ENCODE measurements at places on chromosomes 1 and 21.

- DNase-seq, result peak; percentile 93
Measured at GRCh38 chr21:32604464-32604863, 7.7 kb downstream of the CFAP298 start.

- no peak for DNase-seq
Measured at GRCh38 chr1:116671072-116671760, 3.7 kb upstream of the IGSF3 start.

DNA sequence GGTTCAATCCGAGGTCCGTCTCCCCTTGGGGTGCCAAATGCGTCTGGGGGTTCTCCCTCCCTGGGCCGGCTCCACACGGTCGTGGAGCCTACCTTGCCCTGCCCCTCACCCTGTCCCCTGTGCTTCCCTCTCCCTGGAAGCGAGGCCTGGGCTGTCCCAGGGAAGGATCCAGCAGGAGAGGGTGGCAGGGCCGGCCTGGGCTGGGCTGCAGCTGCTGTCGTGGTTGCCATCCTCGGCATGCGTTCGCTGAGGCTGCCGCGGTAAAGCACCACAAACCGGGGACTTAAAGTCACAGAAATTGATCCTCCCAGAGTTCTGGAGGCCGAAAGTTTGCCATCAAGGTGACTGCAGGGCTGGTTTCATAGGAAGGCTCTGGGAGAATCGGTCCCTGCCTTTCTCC, 123.0 kb upstream of the TMPRSS2 start:
- no peak for DNase-seq

DNA sequence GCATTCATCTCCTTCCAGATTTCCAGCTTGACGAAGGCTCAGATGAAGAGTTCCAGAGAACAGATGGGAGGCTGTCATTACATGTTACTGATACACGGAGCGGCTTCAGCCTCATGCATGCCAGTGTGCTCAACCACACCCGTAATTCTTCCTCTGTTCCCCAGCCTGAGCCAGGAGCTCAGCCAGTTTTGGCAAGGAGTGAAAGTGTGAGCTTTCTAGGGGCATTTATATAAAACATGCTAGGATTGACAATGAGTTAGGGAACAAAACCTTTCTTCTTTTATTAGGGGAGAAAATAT, 290.4 kb upstream of the PLXNA2 start:
- DNase-seq, result peak; percentile 64

DNA sequence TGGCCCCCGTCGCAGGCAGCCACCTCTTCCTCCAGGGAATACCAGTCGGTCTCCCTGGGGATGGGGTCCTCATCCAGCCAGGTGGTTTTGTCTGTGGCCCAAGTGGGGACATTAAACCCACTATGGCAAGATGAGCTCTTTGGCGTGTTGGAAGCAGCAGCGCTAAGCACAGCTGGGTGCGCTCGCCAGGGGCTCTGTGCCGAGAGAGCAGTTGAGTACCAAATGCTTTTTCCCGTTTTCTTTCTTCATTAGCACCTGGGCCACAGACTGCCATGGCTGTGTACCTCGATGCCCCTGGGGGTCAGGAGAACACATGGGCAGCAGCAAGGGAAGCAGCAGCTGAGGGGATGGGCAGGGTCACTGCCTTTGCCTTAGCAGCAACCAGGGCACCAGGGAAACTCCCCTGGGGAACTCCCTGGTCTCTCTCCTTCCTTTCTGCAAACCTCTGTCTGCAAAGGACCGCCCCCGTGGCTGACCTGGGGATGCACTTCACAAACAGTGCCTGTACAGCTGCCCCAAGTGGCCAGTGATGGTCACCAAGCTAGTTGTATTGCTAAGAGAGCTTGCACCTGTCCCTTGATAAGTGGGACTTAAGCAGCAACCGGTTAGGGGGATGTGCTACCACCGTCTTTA, 31.1 kb downstream of the EDARADD start:
- no peak for DNase-seq

DNA sequence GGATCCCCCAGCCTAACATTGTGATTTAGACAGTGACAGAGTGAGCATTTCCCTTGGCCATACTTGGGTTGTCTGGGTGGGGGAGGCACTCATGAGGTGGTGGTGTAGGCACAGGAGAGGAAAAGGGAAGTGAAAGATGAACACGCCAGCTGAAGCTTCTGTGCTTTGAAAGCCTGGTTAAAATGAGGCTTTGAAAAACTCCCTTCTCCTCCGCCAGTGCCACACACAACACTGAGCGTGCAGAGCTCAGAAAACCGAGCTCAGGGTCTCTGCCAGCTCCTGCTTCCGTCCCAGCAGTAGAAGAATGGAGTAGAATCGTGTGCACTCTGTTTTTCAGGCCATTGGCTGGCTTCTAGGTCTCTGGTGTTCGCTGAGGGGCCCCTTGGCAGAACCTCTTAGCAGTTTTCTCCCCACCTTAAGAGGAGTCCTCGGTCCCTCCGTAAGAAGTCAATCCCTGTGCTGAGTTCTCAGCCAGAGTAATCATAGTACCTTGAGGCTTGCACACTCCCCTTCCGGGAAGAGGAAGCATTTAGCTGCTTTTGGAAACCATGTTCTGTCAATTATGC, 12.9 kb downstream of the PLEKHM2 start:
- DNase-seq, result no peak

- DNase-seq, result no peak
Measured at GRCh38 chr1:14970799-14971141, 182.8 kb upstream of the TMEM51 start.

GRCh38 chr21:15837645-15838044, 107.9 kb downstream of the USP25 start:
- DNase-seq, result no peak

GRCh38 chr1:217944550-217944949, 313.4 kb downstream of the SPATA17 start:
- no peak for DNase-seq

Measured in NCI-H2171 (cell line).